ENCODE measurements at places on chromosomes 7 and 10.

DNA sequence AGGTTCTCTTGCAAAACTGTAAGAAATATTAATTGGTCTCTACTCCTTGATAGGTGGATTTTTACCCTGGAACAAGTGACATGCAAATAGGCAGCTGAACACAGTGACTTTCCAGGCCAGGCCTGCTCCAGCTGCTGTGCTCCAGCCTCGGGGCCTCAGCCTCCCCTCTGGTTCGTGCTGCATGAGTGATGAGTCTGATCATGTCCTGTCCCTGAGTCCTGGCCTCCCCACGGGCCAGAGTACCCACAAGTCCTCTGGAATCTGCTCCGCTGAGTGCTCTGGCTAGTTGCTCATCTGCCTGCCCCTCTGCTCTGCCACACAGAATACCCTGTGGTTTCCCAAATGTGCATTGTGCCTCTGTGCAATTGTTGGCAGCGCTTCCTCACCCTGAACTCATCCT is 80.1 kb upstream of the PDZD8 start:
- no peak for DNase-seq

DNA sequence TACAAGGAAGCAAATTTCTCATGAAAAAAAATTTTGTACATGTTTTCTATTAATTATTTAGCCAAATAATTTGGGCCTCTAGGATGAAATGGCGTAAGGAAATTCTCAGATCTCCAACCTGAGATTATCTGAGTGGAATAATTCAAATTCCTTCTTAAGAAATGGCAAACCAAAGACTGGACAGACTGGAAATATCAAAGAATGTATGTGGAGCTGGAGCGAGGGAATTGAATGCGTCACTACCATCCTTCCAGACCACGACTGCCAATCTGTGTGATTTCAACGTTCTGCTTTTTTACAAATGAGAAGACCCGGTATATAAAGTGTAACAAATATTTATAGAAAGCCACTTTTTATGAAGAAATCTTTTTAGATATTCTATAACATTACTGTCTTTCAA is 12.4 kb upstream of the BLNK start:
- DNase-seq, result no peak

- DNase-seq, result no peak
These were observed 237.8 kb upstream of the GPR26 start for GRCh38 chr10:123428391-123428790.

DNA sequence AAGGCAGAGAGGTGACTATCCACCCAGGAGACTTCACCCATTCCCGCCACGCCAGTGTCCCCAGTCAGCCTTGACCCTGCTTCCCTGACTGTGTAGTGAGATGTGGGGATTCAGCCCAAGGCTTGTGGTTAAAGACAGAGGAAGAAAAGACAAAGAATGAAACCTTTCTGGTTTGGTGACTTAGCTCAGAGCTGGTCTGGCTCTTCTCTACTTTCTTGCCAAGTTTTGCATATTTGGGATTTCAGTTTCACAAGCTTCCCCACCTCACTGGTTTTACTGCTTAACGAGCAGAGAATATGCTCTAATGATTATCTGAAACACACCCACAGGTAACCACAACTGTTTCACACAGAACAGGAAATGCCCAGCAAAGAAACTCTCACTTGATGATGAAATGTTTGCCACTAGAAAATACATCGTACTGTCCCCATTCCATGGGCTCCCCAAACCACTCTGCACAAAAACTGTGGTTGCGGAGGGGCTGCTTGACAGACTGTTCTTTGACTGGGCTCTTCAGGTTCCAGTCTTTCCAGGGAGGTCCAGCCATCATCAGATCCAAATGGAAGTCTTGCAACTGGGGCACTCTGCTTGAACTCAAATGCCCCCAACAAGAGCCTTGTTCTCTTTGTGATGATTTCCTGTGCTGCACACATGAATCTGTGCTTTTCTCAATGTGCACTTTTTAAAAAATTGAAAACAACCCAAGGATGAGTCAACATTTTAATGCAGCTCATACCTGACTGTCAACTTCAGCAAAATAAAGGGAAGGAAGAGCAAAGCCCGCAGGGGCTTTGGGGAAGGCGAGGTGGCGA is 95.5 kb downstream of the CTBP2 start:
- no peak for DNase-seq

GRCh38 chr10:130368761-130369560 is 232.8 kb downstream of the GLRX3 start:
- no peak for DNase-seq

- DNase-seq, result no peak
These were observed 163.4 kb downstream of the PLXDC2 start for GRCh38 chr10:19979628-19980027.

DNA sequence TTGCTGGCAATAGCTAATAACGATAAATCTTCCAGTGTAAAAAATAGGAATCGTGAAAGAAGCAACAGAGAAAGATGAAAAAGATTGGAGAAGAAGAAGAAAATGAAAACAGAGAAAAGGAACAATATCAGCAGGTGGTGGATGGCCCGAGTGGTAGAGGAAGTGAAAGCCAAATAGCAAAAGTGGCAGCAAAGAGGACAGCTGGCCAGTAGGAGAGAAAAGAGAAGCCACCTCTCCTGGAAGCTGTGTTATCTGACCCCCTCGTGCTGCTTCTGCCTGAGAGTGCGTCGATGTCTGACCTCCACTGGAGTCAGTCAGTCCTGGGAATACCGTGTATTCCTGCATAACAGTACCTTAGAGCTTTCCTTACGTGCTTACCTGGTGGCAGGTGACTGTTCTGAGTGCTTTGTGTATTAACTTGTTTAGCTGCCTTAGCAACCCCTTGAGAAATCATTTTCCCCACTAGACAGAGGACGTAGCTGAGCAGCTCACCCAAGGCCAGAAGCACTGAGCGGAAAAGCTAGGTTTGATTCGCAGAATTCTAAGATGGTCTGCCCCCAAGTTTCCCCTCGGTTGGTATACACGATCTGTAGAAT is 88.3 kb downstream of the CHN2 start:
- DNase-seq, result no peak

GRCh38 chr7:4791738-4792536 is 16.5 kb downstream of the AP5Z1 start:
- no peak for DNase-seq

DNA sequence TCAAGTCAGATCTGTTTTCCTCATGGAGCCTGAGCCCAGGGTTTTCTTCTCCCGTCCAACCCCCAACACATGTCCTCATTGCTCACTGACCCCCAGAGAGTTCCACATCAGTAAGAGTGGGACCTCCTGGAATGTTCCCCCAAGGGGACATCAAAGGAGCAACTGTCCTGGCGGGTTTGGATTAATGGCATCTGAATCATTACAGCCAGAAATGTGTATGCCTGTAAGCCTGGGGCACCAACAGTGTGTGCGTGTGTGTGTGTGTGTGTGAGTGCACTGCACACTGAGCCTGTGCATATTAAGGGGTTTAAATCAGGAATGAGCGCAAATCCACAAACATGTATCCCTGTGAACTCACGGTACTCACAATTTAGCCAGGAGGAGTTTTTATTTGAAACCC is 222.3 kb downstream of the PLXNA4 start:
- DNase-seq, result no peak

- no peak for DNase-seq
These were observed 93.8 kb downstream of the PTPRE start for GRCh38 chr10:128000471-128001362.

DNA sequence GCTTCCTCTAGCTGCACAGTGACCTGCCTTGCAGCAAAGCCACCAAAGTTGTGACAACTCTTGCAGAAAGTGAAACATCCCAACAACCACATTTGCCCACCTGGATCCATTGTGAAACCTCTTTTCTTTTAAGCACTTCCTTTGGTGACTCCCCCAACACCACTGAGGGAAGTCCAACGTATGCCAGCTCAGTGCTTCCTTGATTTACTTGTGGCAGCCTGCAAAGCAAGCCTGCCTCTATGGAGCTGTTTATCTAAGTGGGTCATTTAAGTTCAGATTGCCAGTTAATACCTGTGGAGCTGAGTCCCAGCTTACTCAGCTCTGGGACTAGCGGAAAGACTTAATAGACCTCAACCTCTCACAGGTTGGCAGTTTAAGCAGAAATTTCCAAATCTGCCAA is 230.8 kb upstream of the GHITM start:
- no peak for DNase-seq

- no peak for DNase-seq
These were observed 23.6 kb downstream of the MEST start for GRCh38 chr7:130515315-130516040.

All from HTR-8/SVneo (cell line).